ENCODE measurements at places on chromosomes 5 and 9.
A peak's percentile ranks its signal among the peaks of the same experiment; 100 is the strongest.

DNA sequence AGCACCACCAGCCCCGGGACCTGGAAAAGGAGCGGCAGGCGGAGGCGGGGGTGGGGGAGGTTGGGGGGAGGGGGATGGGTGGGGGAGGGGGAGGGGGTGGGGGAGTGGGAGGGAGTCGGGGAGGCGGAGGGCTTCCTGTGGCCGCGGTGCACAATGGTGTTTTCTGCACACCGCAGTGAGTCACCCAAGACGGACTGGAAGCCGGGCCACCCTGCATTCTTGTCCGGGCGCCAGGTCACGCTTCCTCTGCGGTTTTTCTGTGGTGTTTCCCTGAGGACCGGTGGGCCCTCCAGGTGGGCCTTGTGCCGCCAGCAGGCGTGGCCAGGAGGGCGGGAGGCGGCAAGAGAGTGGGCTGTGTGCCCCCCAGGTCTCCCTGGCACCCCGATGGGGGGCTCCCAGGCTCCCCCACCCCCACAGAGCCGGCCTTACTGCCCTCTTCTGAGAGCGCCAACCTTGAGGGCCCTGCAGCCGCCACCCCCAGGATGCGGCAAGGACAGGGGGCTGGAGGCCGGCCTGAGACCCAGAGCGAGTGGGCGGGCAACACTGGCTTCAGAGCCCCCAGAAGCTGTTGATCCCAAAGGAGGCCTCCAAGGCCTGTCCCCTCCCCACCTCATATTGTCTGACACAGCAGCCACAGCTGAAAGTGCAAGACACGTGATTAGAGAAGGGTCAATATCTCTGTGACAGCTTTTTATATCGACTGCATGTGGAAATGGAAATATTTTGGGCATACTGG, 11.1 kb downstream of the EXD3 start:
- peak; percentile 21 for DNase-seq

GRCh38 chr5:126965487-126965886, 64.9 kb downstream of the MARCHF3 start:
- no peak for DNase-seq

DNA sequence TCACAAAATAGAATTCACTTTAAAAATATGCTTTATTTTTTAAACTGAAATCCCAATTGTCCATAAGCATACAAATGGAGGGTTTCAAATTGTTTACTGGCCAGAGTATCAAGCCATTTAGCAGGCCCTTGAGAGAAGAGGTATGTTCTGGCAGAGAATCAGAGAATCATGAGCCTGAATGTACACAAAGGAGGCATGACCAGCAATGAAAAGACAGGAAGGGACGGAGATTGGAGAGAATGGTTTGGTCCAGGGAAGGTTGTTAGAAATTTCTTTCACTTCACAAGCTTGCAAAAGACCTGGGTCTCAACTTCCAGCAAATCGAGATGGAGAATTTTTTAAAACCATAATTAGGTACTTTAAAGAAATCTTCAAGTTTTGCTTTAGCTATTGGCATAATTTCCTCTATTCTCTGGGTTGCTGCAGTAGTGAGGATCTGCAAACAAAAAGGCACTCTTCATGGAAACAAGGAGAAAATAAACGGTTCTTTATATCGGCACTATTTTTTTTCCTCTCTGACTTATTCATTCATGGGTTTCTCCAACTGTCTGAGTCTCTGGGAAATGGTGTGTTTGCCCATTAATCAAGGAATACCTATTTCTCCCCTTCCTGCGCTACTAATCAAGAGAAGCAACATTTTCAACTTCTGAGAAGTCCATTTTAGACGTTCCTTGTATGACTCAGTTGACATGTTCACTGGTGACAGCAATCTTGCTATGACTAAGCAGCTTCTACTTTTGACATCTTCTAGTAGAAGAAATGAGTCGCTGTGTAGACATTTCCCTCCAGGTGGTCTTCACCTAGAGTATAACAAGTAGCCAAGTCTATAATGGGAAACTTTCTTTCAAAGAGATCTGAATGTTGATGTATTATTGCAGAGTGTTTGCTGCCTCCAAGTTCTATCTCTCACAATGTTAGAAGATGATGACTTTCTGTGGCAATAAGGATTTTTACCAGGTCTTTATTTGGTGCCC, 23.1 kb upstream of the ERCC6L2 start:
- DNase-seq = no peak

GRCh38 chr5:113748403-113748802, 234.9 kb downstream of the YTHDC2 start:
- DNase-seq = no peak

DNA sequence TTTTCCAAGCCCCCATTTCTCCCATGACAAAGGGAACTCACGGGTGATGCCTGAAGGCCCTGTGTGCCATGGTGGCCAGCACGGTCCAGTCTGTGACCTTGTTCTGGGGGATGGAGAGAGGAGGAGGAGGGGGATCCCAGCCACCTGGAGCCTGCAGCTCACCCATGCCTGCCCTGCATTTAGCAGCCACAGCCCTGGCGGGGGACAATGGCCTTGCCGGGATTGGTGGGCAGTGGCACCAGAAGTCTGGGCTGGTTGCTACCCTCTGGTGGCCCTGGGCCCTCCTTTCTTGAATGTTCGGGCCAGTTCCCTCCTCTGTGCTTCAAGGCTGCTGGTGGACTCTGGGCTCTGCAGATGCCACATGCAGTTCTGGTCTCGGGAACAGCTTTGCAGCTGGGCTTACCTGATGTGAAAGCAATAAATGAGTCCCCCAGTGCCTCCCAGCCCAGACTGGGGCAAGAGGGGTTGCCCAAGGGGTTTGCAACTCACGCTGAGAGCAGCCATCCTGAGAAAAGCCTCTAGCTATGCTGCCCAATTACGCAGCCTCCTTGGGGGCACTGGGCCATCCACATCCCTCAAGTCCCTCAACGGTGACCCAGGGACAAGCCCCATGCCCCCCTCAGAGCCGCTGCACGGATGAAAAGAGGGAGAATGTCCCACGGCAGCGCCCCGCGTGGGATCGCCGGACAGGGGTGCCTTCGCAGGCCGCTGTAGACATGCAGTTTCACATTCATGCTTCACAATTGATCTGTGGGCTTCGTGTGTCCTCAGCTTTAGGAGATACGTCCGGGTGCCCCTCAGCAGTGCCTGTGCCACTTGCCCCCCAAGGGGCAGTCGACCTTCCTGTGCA, 49.2 kb upstream of the FCN1 start:
- no peak for DNase-seq

DNA sequence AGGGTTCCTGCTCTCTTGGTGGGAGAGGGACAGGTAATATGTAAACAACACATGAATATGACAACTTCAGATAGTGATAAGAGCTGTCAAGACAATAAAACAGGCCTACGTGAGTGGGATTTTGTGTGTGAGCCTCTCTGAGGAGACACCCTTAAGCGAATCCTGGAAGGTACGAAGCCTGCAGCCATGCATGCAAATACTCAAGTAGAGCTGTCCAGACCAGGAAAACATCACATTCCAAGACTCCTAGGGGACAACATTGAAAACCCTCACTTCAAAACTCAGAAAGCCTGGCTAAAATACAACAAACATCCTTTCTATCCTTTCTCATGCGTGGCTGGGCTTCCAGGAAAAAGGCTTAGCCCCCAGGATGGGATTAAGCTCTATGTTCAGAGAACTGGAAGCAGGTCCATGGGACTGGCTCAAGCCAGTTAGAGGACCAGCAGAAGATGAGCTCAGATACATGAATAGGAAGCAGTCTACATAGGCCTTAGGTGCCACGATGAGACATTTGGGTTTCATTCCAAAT, 124.8 kb upstream of the IQGAP2 start:
- DNase-seq = no peak

GRCh38 chr5:39569857-39570256, 145.1 kb upstream of the DAB2 start:
- DNase-seq = no peak

GRCh38 chr9:108956022-108956630, 21.9 kb downstream of the ABITRAM start:
- no peak for DNase-seq

- DNase-seq = no peak
Observed at GRCh38 chr5:102778478-102778877, 23.4 kb downstream of the PAM start.

DNA sequence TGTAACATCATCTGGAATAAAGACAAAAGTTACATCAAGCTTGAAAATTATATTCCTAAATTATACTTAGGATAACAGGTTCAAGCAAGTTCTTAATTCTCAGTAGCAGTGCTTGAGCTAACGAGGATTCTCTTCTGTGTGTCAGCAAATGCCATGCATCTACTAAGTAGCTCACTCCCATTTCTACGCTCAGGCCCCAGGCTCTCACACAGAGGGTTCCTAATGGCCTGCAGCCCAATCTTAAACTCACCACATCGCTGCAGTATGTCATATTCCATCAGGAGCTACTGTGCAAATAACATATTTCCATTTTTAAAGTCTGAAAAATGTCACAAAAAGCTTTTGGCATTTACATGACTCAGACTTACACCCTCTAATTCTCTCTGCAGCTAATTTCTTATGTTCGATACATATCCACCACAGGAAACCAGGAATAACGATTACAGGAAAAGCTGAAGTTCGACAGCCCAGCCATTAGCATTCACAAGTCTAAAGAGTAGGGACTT, 474.8 kb downstream of the EFNA5 start:
- no peak for DNase-seq
